ENCODE measurements at places on chromosomes 3 and 15.

- no peak for DNase-seq
These were observed 174.7 kb downstream of the UACA start for GRCh38 chr15:70588613-70589012.

GRCh38 chr3:33940149-33940548 lies 141.7 kb downstream of the PDCD6IP start:
- no peak for DNase-seq

GRCh38 chr3:18808429-18808828 lies 339.9 kb upstream of the KCNH8 start:
- DNase-seq: peak; percentile 40

DNA sequence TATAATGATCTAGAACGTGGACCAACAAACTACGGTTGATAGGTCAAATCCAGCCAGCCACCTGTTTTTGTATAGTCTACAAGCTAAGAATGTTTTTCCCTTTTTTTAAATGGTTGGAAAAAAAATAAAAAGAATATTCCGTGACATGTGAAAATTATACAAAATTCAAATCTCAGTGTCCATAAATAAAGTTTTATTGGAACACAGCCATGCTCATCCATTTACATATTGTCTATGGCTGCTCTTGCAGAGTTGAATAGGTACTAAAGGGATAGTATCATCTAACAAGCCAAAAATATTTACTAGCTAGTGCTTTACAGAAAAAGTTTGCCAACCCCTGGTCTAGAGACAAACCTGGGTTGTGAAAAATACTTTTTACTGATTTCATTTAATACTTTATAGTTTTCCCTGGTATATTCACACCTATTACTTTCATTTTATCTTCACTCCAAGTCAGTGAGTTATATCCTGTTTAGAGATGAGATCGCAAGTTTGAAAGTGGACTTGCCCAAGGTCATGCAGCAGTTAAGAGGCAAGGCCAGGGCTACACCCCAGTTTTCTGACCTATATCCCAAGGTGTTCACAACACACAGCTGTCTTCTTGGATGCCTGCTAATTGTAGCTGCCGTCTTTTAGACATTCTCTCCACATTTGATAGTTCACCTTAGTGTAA lies 58.4 kb downstream of the IGF2BP2 start:
- DNase-seq: no peak

GRCh38 chr3:77256584-77257503 lies 216.9 kb downstream of the ROBO2 start:
- DNase-seq: no peak

DNA sequence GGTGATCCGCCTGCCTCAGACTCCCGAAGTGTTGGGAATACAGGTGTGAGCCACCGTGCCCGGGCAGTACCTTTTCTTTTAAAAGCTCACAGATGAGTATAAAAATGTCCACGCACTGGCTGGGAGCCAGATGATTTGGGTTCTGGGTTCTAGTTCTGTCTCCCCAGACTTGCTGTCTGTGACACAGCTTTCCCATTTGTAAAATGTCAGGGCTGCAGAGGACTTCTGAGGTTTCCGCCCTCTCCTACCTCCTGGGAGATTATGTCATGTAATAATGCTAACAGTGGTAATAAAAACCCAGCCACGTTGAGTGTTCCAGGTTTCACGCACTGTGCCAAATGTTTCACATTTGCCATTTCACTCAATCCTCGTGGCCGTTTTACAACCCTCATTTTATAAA lies 1.3 kb upstream of the PPP4R2 start:
- DNase-seq: no peak

DNA sequence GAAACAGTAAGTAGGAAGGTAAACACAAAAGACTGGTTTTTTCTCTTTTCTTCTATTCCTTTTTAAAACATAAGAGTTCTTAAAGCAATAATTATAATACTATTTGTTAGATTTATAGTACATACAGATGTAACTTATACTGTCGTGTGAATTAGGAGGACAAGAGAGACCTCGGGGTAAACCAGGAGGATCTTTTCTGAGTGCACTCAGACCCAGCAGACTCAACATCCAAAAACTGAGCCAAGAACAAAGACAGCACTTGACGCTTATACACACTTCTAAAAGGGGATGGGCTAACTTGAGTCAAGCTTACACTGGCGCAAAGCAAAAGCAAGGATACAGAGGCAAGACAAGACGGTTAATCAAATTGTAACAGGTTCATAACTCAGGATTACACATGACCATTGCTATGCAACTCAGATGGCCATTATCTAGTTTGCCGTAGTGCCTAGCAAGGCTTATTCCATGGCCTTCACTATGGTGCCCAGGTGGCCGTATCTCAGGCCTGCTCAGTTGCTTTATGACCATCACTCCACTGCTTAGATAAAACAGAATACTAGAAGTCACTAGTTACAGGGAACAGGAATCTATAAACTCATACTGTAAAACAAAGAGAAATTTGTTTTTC lies 18.6 kb downstream of the MTHFS start:
- peak; percentile 7 for DNase-seq

DNA sequence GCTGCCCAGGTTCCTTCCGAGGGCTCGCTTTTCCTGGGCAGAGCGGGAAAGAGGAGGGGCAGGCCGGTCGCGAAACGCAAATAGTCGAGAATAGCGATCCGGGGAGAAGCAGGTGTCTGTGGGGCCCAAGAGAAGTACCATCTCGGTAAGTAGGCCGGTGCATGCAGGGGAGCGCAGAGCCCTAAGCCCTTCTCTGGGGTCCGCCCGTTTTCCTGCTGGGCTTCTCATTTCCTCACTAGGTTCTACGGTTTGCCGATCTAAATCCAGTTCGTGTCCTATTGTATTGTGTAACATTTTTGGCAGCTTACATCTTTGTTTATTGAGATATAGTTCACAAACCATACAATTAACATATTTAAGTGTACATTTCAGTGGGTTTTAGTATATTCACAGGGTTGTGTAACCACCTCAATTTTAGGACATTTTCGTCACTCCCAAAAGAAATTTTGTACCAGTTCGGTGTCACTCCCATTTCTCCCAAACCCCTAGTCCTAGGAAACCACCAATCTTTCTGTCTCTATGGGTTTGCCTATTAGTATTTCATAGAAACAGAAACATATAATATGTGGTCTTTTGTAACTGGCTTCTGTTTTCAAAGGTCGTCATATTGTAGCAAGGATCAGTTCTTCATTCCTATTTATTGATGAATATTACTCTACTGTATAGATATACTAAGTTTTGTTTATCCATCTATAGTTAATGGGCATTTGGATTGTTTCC lies 6.8 kb upstream of the TRIM69 start:
- DNase-seq: peak; percentile 32

GRCh38 chr3:87575550-87575949 lies 299.2 kb upstream of the POU1F1 start:
- no peak for DNase-seq

DNA sequence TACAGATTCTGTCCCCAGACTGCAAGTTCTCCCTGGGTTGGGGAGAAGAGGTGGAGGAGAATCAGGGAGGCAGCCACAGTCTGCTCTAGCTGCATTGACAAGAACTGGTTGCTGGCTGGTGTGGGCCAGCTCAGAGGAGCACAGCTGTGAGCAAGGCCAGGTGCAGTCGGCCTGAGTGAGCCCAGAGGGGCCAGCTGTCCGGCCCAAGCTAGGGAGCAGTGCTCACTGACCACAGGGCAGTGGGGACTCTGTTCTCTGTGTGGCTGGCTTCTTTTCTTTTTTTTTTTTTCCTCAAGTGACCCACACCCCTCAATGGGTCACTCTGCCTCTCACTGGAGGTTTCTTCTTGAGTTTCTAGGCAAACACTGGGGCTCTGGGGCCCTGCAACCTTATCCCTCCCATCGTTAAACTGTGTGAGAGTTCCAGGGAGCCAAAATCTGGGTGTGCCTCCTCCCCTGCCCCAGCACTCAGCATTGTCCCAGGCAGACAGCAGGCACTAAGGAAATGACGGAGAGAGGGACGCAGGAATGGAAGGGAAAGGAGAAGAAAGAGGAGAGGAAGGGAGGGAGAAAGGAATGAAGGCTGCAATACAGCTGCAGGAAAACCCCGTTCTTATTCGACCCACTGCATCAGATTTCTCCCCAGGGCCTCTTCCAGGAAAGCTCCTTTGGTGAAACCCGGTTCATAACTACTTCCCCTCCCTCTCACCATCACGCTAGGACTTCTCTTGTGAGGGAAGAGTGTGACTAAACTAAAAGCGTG lies 37.7 kb upstream of the HES1 start:
- DNase-seq: peak; percentile 25

GRCh38 chr3:52297242-52298148 lies 9.9 kb downstream of the GLYCTK start:
- no peak for DNase-seq

DNA sequence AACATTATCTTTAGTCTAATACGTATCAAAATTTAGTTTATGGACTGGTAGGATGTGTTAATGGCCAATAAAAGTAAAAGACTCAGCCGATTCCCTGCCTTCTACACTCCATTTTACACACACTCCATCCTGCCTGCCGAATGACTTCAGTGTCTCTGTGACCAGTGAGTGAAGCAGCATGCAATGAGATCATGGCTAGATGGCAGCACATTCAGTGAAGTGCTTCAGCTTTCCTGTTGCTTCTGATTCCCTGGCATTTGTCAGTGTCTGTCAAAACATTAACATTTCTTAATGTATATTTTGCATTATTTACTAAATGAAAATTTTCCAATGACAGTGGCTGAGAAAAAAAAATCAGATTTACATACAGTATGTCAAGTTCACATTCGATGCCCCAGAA lies 412.0 kb downstream of the FHIT start:
- no peak for DNase-seq

GRCh38 chr3:188948281-188948996 lies 223.3 kb upstream of the TPRG1 start:
- peak; percentile 99 for DNase-seq

- no peak for DNase-seq
These were observed 17.9 kb upstream of the ICE2 start for GRCh38 chr15:60496853-60497252.

DNA sequence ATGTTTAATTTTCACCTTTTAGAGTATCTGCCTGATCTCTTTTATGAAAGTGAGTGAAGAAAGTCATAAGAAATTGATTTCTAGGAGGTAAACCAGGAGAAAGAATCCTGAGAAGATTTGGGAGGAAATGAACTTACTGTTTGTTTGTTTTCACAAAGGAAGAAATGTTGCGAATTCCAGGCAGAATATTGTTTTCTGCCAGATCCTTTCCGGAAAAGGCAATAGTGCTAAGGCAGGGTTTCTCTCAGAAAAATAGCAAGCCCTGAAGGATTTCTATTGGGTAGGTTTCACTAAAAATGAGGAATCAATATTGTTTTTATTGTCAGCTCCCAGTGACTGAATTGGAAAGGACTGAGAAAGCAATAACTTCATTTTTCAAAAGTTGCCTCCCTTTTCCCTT lies 85.7 kb upstream of the TGFBR2 start:
- peak; percentile 63 for DNase-seq
